ENCODE measurements at places on chromosomes 4 and X. TPM values are rescaled to one million over a fixed set of nuclear protein-coding genes. Genes with fewer than 3 reads are reported as not detected.

Gene KCND1
- total RNA-seq: 2.4 TPM

Gene KLB
- 0.16 TPM for total RNA-seq

Gene NAP1L3
- 25.2 TPM for total RNA-seq

Gene METTL14
- total RNA-seq: 25.7 TPM

Gene F8
- total RNA-seq: 10.1 TPM

Gene ADH1B
- 97.0 TPM for total RNA-seq

Gene BST1
- 23.7 TPM for total RNA-seq

Gene F8A2
- not detected for total RNA-seq

Gene RTL9
- total RNA-seq: 0.48 TPM

Gene NDST3
- total RNA-seq: 2.2 TPM

Gene ACSL1
- 39.3 TPM for total RNA-seq

Gene FRG2
- total RNA-seq: not detected

Gene TBC1D9
- 68.0 TPM for total RNA-seq

Gene GLRA3
- 0.16 TPM for total RNA-seq

Gene ABLIM2
- 1.1 TPM for total RNA-seq

Gene JCHAIN
- total RNA-seq: 4.5 TPM

Gene DKK2
- total RNA-seq: 27.3 TPM

Gene NHSL2
- 14.4 TPM for total RNA-seq

Gene PGAM4
- not detected for total RNA-seq

Gene PAGE5
- total RNA-seq: not detected

Gene MAP3K15
- total RNA-seq: 0.26 TPM

Gene FREM3
- 1.5 TPM for total RNA-seq

Gene MGARP
- 1.1 TPM for total RNA-seq

Gene TMPRSS11A
- total RNA-seq: not detected

Gene PRDM8
- total RNA-seq: 7.5 TPM

Gene FAM114A1
- 186 TPM for total RNA-seq

Gene CLIC2
- 13.6 TPM for total RNA-seq

Gene GNL3L
- total RNA-seq: 21.9 TPM

Gene EVC
- total RNA-seq: 27.2 TPM

Gene OPRPN
- total RNA-seq: not detected

Gene SUPT20HL2
- not detected for total RNA-seq
